ENCODE measurements at places on chromosomes 1 and 21.

- DNase-seq: no peak
- H3K36me3 ChIP-seq: no peaks in the 10 kb centered on the region
- H3K4me3 ChIP-seq: no peak overlapping the region
Measured at GRCh38 chr1:8112611-8113261, 86.6 kb upstream of the ERRFI1 start.

DNA sequence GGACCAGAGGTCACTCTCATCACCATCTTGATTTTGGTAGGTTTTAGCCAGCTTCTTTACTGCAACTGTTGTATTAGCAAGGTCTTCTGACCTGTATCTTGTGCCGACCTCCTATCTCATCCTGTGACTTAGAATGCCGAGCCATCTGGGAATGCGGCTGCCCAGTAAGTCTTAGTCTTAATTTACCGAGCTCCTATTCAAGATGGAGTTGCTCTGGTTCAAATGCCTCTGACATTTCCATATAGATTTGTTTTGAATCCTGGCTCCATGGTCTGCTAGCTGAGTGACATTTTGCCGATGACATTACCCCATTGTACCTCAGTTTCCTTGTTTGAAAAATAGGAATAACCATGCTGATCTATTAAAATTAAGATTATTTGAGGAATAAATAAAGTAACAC lies 193.9 kb upstream of the HMCN1 start:
- no peaks in the 10 kb centered on the region for H3K27me3 ChIP-seq
- H3K4me3 ChIP-seq: no peak overlapping the region
- H3K4me1 ChIP-seq: peaks cover 9% of the 10 kb centered on the region
- DNase-seq: no peak
- peaks cover 5% of the 10 kb centered on the region for H3K36me3 ChIP-seq

DNA sequence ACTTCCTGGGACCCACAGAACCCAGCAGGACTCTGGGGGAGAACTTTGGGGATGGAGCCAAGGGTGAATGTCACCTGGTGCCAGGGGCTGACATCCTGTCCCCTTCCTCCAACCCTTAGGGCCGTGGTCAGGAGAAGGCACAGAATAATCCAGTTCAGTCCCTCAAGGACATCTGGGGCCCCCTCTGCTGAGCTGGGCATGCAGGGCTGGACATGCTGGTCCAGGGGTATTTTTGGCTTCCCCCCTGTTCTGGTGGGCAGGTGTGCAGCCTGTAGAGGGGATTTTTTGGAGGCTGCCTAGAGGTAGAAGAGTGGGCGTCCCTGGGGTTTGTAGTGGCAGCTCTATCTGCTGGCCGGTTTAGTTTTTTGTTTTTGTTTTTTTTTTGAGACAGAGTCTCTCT lies 3.4 kb upstream of the CROCC start:
- DNase-seq: no peak
- no peak overlapping the region for H3K4me3 ChIP-seq
- H3K27me3 ChIP-seq: no peaks in the 10 kb centered on the region
- no peaks in the 10 kb centered on the region for H3K36me3 ChIP-seq
- H3K27ac ChIP-seq: no peak overlapping the region

GRCh38 chr1:107135463-107135862 lies 5.4 kb upstream of the NTNG1 start:
- H3K4me1 ChIP-seq: peaks cover 11% of the 10 kb centered on the region
- DNase-seq: no peak
- no peak overlapping the region for H3K4me3 ChIP-seq
- no peak overlapping the region for H3K27ac ChIP-seq
- no peaks in the 10 kb centered on the region for H3K36me3 ChIP-seq

DNA sequence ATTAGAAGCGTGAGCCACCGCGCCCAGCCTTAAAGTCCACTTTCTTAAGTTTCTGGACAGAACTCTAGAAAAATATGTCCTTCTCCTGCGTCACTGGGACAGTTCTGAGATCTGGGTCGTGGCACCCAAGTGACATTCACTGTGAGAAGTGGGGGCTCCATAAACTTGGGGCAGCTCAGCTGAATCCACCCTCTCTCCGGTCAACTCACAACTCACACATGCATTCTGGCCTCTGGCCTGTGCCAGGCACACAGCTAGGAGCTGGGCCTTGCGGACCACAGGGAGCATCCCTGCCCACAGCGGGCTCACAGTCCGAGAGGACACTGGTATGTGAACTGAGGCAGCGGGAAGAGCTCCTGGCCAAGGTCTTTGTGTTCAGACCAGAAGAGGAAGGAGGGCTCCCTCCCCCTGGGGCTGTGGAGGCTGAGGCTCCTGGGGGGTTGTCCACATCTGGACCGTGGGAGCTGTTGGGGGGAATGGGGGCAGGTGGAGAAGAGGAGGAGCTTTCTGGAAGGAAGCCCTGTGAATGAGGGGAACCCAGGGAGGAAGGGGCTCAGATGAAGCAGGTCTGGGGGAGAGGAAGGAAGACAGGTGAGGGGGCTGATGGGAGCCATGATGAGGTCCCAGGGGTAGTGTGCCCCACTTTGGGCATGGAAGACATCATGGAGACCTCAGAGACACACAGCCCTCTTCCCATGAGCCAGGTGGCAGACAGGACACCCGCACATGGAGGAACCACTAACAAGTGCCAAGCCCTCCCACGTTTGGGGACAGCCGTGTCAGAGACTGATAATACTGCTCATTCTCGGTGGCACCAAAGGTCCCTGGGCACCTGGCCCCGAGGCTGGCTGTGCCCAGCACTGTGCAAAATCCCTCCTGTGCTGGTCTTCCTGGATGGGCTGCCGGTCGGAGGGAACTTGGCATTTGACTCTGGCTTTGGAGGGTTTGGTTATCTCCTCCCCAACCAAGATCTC lies 191.0 kb upstream of the VAMP3 start:
- no peaks in the 10 kb centered on the region for H3K27me3 ChIP-seq
- H3K27ac ChIP-seq: no peak overlapping the region
- H3K4me1 ChIP-seq: no peaks in the 10 kb centered on the region
- no peak overlapping the region for H3K4me3 ChIP-seq
- DNase-seq: no peak

All from activated CD8-positive, alpha-beta T cell treated with anti-CD3 and anti-CD28 coated beads, Interleukin-2, amount 10 ng/mL, durations not matched to agents 7 days and 5 days (primary cell).